ENCODE measurements at places on chromosomes 12 and 14. TPM values are rescaled to one million over a fixed set of nuclear protein-coding genes. Genes with fewer than 3 reads are reported as not detected.

GRCh38 chr14:104545942-104546501 is 33.5 kb upstream of the C14orf180 start:
- no peak for DNase-seq

- no peak for DNase-seq
Observed at GRCh38 chr14:22843123-22843925, 6.9 kb downstream of the MMP14 start.

- DNase-seq: no peak
Observed at GRCh38 chr12:113634982-113635381, 163.3 kb upstream of the LHX5 start.

GRCh38 chr12:94644141-94644979 is 6.0 kb downstream of the TMCC3 start:
- DNase-seq: no peak

GRCh38 chr14:53231171-53231570 is 78.0 kb upstream of the DDHD1 start:
- no peak for DNase-seq

DNA sequence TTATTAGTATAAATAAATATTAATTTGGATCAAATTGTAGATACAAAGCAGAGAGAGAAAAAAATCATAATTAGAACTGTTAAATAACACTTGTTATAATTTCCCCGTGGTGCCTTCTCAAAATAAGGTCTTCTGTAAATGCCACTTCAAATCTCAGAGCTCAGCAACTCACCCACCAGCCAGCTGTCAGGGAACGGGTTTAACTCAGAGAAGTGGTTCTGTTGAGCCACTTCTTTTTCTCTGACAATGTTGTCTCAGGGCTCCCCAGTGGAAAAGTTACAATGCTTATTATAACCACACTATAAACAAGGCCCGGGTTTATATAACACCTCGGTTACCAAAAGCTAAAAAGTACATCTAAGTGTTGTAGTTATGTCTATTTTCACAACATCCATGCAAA is 452.6 kb downstream of the GLT1D1 start:
- no peak for DNase-seq

DNA sequence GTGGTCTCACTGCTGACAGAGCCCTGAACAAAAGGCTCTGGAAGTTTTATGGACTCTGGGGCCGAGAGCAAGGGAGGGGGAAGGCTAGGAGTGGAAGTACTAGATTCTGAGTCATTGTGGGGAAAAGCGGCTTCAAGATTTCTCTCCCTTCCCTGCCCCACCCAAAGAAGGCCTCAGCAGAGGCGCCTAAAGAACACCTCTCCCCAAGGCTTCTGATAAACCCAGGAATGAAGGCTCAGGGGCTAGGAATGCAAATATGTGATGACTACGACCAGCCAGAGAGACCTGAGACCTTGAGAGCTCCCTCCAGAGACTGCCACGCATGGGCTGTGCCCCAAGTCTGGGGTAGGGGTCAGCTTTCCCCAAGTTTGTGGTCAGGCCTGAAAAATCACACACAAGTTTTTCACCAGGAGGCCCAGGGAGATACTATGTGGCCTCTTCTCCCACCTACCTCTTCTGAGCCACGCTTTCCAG is 130.7 kb upstream of the HIF1A start:
- no peak for DNase-seq

- DNase-seq: no peak
Observed at GRCh38 chr12:49273726-49274395, 9.0 kb downstream of the TUBA1C start.

Gene IGFBP6
- total RNA-seq: 21.1 TPM

Gene RGS6
- total RNA-seq: 15.7 TPM

GRCh38 chr12:97767347-97767746 is 304.7 kb downstream of the RMST start:
- no peak for DNase-seq

Gene KCNC2
- not detected for total RNA-seq

GRCh38 chr12:126361804-126362203 is 1296.6 kb downstream of the AACS start:
- no peak for DNase-seq

DNA sequence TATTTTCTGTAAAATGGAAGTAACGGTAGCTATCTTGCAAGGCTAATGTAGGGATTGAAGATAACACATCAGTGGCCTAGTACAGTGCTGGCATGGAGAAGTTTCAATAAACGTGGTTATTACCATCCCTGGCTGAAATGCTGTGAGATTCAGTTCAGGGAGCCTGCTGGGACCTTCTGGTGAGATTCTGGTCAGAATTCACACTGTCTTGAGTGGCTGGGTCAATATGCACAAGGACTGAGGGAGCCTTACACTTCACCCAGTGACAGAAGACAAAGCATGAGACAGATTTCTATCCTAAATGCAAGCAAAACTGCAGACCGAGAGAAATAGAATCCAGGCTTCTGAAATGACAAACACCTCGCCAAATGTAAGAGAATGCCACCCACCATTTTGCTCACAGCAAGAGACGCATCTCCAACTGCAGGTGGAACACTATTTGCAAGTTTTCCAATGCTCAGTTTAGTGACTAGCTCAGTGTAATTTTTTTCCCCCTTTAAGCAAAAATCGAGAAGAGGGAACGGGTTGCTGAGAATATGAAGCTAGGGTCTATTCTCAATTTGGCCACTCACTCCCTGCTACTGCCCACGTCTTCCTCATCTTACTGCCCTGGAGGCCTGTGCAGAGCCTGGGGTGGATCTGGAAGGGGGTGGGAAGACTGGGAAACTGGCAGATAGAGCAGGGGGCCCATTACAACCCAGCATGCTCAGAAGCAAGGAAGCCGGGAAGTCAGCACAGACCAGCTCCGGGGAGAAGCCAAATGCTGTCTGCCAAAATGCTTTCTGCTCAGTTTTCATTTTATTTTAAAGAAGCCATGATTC is 201.3 kb downstream of the TTC7B start:
- no peak for DNase-seq

GRCh38 chr12:48890657-48891418 is 25.2 kb upstream of the RND1 start:
- peak; percentile 94 for DNase-seq

Gene SLC38A4
- total RNA-seq: not detected
